ENCODE measurements at places on chromosomes 3 and 15.

GRCh38 chr15:88736204-88736603 lies 67.0 kb upstream of the ACAN start:
- DNase-seq = no peak

- no peak for DNase-seq
These were observed 3.0 kb upstream of the RHO start for GRCh38 chr3:129525341-129525968.

DNA sequence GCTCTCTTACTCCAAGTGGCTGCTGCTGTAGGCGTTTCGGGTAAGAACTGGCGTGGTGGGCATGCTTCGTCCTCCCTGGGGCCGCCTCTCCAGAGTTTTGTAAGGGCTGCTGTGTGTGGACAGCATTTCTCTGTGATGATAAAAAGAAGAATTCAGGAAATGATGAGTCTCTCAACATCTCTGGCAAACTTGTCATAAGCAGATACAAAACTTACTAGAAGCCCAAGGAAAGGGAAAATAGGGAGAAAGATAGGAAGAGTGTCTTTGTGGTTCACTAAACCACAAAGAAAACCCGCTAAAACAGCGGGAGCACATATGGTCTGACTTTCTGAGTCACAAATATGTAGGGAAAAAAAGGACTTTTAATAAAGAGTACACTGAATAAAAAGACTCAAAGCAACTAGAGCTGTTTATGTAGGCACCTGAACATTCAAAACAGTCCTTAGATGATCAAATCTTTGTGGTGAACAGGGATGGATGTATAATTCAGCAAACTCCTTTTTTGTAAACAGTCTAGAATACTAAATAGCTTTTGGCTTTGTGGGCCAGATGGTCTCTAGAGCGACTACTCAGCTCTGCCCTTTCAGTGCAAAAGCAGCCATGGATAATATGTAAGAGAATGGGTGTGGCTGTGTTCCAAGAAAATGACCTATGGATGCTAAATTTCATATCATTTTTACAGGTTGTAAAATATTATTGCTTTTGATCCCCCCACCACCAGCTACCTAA lies 60.4 kb upstream of the LMOD3 start:
- no peak for DNase-seq

DNA sequence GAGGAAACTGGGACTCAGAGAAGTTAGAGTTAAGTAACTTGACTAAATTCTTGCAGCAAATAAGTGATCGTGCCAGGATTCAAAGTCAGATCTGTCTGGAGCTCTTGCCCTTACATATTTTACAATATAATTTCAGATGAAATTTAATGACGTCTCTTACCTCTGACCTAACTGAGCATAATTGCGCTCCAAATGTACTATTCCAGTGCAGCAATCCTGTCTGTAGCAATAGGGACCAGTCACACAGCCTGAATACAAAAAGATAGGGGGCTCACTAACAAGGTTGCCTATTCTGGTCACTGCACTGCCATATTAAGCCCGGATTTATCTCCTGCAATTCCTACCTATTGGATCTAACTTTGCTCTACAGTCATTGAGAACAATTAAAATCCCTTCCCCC lies 316.4 kb downstream of the ZBTB20 start:
- DNase-seq = no peak

DNA sequence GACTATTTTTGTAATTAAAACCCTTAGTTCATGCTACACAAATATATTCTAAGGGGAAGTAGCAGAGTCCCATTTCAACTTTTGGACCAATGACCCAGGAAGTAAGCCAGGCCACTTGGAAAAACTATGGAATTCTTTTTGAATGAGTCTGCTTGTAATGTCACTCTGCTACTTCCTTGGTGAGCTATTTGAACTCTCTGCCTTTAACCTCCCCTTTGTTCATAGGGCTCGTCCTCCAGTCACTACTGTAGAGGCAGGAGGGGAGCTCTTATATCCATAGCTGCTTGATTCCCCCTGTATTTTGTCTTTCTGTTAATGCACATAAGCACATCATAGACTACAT lies 119.6 kb downstream of the UACA start:
- no peak for DNase-seq

GRCh38 chr3:139355476-139355875 lies 11.7 kb downstream of the MRPS22 start:
- DNase-seq = no peak

GRCh38 chr15:81286621-81287121 lies 37.3 kb downstream of the STARD5 start:
- DNase-seq = no peak

- no peak for DNase-seq
These were observed 32.9 kb upstream of the RAD18 start for GRCh38 chr3:8996216-8996615.

DNA sequence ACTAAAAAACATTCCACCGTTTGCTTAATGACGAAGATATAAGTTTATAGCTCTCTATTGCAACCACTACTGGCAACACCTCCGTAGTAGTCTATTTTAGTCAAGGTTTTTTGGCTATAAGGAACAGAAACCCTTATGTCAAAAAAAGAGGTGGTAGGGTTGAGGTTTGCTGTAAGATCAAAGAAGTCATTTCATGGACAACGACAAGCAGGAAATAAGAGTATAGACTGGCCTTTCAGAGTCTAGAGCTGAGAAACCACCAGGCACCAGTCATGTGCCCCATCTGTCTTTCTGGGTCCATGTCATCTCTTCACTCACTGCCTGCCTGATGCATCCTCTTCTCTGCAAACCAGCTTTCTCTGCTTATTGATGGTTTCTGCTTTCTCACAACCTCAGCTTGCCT lies 42.7 kb downstream of the THBS1 start:
- no peak for DNase-seq

- no peak for DNase-seq
These were observed 462.2 kb downstream of the NSUN3 start for GRCh38 chr3:94525043-94525442.

DNA sequence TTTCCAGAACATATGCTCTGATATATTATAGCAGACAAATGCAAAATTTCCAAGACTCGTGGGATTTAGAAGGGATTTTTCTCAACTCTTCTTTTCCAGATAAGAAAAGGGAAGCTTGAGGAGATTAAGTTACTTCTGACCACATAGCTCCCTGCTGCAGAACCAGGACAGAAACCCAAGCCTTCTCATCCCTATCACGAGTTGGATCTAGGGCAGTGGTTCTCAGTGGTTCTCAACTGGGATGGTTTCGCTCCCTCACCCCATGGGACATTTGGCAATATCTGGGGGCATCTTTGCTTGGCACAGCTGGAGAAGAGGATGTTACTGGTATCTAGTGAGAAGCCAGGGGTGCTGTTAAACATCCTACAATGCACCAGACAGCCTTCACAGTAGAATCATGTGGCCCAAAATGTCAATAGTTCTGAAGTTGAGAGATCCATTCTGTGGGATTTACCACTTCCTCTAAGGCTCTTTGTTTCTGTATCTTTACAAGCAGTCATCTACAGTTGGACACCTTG lies 64.2 kb downstream of the LIPC start:
- no peak for DNase-seq

GRCh38 chr15:98412852-98413251 lies 235.5 kb upstream of the IGF1R start:
- no peak for DNase-seq

GRCh38 chr3:73254062-73254461 lies 192.6 kb downstream of the EBLN2 start:
- no peak for DNase-seq

DNA sequence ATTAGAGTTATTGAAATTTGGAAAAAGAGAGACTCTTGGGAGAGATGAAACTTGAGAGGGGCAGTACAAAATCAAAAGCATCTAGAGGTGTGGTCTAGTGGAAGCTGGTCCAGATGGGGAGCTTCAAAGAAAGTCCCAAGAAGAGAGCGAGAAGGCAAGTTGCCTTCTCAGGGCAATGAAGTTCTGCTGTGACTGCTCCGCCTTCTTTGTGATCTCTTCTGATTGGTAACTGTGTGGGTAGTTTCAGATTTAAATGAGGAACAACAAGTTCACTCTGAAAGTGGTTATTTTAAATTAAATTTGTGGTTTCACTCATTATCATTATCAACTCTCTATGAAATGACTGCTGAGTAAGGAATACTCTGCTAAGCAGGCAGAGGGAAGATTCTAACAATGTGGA lies 233.3 kb downstream of the NLGN1 start:
- no peak for DNase-seq

GRCh38 chr15:77634266-77634962 lies 1.7 kb upstream of the LINGO1 start:
- DNase-seq = no peak

DNA sequence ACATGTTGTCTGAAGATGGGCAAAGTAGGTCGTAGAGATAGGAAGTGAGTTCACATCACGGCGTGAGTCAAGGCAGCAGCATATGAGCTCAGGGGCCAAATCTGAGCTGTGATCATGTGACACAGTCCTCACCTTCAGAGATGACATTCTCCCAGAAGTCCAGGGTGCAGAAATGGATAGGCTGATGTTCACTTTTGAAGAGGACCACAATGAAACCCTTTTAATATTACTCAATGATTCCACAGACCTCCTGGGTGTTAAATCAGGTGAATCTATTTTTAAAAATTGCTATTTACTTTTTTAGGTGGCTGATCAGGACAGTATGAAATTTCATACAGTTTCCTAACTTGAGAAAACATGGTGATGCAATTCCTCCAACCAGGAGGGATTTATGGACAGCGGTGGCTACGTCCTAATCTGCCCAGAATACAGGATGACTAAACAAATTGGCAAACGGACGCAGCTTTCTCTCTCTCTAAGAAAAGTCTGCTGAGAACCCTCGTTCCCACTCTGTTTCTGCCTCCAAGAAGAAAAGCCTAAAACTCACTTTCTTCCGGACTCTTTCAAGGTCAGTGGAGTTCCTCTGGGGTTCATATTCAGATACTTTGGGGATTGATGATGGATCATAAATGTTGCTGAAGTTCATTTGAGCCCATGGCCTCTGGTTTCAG lies 34.4 kb downstream of the B3GNT5 start:
- no peak for DNase-seq

- DNase-seq = no peak
These were observed 56.3 kb downstream of the APBA2 start for GRCh38 chr15:28942046-28942445.

DNA sequence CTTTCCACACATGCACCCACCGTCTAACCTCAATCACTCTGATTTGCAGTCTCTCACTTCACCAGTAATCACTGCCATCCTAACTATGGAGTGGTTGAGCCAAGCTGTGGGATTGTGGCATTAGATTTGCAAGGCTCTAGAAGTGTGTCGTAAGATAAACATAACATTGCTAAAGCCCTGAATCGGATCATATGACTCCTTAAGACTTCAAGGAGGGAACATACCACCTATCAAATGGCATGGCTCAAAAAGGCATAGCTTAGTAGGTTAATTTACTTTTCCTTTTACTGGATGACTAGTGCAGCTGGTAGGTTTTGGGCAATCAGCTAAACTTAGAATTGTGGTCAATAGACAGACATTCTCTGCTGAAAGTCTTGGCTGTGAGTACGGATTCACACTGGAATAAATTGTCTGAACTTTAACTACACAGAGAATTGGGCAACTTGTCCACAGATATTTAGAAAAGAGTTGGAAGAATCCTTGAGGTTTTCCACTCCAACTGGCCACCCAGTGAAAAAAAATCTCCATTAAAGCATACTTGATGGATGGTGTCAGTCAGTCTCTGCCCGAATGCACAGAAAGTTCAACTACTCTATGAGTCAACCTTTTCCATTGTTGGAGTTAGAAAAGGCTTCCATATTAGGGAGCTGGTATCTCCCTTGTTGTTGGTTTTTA lies 476.7 kb upstream of the CBLB start:
- no peak for DNase-seq

DNA sequence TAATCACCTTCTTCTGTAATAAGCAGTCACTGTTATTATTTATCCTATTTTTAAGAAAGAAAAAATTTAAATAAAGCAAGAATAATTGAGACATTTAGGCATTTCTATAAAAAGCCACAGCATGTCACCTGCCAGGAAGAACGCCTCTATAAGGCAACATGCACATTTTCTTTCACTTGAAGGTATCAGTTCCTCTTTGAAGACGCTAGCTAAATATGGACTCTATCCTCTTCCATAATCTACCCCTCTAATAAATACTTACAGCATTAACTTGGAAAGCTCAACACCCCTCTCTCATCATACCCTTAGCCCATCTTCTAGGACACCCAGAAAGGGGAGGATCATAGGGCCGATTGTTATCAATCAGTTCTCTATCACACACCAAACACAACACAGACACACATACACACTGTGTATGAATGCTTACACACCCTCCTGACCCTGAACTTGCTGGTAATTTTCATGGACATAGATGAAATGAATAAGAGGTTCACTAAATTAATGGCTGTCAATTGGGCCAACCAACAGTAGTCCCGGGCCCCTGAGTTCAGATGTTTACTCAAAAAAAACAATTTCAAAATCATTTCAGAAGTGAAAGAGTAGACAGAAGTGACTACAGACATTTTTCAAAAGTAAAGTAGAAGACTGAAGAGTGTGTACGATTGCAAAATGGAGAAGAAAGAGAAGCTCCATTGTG lies 102.5 kb downstream of the ZMAT3 start:
- DNase-seq = no peak

Data from NCI-H2107 (cell line).